ENCODE measurements at places on chromosomes 5 and 9.

DNA sequence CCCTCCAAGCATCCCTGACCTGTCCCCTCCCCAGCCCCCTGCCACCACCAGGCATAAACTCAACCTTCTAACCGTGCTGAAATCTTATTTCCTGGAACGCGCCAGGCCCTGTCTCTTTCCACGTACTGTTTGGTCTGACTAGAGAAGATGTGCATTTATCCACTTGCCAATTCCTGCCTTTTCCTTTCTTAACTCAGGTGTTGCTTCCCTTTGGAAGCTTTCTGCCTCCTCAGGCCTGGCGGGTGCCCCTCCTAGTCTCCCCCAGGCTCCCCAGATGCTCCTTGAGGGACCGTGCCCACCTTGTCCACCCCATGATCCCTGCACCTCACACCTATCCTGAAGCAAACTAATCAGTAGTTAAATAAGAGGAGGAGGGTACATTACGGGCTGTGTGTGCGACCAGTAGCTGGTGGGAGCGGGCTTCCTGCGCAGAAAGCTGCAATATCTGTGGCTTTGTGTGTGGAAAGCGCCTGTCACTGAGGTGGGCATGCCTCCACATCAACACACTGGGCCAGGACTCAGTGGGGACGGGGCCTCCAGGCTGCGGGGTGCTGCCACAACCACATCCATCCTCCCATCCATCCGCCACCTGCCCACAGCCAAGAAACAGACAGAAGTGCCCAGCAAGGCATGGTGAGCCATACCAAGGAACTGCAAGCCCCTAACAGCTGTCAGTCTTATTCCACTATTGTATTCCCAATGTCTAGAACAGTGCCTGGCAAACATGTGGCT lies 73.5 kb downstream of the COL23A1 start:
- no peak for DNase-seq

DNA sequence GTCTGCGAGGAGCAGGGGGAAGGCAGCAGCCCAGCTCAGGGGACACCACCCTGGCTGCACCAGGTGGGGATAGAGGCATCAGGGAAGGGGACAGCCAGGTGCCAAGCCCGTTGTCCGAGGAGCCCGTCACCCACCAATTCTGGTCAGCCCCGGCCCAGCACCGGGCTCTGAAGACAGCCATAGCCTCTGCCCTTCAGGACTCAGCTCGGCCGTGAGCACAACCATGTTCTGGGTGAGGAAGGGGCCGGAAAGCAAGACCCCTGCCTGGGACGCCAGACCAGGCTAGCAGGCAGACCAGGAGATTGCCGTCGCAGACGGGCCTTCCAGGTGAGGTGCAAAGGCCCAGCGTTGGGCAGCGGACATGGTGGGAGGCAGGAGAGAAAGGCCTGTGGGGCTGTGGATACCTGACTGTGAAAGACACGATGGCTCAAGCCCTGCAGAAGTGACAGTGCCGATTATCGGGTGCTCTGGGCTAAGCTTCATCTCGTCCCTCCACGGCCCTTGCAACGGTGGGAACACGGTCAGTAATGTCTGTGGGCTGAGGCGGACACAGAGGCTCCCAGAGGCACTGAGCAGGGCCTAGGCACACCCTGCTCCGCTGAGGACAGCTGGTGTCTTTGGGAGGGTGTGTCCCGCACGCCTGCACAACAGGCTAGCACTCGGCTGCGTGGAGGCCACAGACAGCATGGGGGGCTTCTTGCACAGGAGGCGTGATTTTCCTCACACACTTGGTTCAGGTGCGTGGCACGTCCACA lies 36.5 kb downstream of the DBH start:
- DNase-seq = no peak

GRCh38 chr5:127586811-127587210 lies 62.1 kb upstream of the CTXN3 start:
- no peak for DNase-seq

GRCh38 chr5:55063899-55064298 lies 38.5 kb upstream of the GZMA start:
- no peak for DNase-seq

GRCh38 chr5:17743580-17744435 lies 109.5 kb downstream of the TAF11L14 start:
- no peak for DNase-seq

GRCh38 chr5:134989266-134989830 lies 21.6 kb downstream of the CATSPER3 start:
- DNase-seq = no peak

DNA sequence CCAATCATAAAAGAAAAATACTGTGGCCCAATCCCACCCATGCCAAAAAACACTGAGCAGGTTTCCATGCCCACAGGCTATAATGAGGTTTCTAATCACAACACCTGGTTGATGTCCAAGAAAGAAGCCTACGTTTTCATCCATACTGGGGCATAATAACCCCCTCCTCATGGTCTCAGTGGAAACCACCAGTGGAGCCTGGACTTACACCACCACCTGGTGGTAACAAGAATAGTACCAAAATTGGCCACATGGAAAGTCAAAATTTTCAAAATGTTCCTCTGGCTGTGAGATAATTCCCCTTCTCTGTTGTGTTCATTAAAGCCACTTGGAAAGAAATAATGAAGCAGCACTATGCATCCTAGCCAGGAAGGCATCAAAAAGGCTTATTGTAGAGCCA lies 687.3 kb upstream of the ST8SIA4 start:
- no peak for DNase-seq

GRCh38 chr5:116492016-116492623 lies 82.5 kb downstream of the SEMA6A start:
- no peak for DNase-seq
